ENCODE measurements at places on chromosomes 3 and 15.

DNA sequence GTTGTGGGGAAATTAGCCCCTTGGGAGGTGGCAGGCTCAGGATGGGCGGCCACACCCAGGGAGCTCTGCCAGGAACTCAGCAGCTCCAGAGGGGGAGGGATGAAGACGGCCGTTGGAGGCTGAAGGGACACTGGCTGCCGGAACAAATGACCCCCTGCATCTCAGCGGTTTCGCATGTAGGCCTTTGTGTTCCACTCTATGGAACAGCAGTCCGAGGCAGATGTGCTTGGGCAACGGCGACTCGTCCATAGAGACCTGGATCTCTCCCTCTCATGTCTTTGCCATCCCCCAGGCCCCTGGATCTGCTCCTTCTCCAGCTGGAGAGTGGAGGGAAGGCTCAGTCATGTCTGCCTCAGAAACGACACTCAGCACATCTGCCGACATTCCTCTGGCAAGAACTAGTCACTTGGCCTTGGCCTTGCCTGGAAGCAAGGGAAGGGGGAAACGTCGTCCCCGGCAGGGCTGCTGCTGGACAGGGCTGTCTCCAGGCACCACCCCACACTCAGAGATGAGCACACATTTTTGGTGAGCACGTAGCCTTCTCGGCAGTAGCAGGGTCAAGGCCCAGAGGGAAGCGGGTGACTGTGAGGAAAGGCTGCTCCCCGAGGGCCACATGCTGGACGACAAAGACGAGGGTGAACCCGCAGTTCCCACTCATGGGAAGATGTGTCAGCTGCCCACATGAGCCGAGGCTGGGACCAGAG, 83.8 kb downstream of the ASB7 start:
- DNase-seq, result no peak

GRCh38 chr3:52523386-52524257, 10.0 kb downstream of the NT5DC2 start:
- no peak for DNase-seq

DNA sequence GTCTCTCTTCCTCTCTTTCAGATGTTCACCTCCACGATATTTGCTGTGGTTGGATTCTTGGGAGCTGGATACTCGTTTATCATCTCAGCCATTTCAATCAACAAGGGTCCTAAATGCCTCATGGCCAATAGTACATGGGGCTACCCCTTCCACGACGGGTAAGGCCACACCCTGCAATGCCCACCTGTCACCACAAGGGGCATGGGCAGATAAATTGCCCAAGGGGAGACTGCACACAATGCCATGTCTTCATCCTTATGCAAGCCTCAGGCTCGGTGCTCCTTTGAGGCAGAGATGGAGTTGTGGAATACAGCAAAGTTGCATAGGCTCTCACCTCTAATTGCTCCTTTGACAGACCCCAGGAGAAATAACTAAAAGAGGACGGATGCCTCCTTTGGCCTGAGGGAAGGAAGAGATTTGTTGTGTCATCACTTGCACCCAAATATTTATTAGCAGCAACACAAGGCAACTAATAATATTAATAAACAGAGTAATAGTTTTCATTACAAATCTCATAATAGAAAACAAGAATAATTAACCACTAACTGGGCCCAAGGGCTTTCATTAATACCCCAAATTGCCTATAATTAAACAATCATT, 13.2 kb downstream of the TM4SF4 start:
- DNase-seq, result no peak

DNA sequence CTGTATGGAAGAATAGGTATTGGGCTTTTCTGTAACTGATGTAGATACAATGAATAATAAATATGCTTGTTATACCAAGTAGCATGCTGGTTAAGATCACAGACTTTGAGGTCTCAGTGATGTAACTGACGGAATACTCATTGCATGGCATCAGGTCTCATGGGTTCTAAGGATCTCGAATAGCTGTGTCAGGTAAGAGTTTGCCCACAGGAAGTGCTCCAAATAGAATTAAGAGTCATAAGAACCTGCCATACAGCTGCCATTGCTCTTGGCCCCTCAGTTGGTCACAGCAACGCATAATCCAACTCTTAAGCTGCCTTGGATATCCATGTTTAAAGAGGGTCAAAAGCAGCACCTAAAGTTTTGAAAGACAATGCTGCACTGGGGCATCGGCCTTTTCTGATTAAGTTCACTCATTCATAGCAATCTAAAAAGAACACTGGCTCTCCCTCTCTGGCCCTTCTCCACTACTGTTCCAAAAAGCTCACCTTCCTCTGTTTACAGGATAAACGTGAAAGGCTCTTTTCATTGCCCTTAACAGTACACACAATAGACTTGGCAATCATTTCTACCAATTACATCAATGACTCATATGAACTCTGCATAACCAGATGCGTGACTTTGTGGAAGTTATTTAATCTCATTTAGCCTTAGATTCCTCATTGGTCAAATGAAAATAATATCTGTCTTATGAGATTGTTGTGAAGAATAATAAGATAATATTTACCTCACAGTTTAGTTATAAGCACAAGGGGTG, 74.6 kb downstream of the ZBTB20 start:
- no peak for DNase-seq

GRCh38 chr15:44812029-44812517, 75.7 kb downstream of the TRIM69 start:
- no peak for DNase-seq

DNA sequence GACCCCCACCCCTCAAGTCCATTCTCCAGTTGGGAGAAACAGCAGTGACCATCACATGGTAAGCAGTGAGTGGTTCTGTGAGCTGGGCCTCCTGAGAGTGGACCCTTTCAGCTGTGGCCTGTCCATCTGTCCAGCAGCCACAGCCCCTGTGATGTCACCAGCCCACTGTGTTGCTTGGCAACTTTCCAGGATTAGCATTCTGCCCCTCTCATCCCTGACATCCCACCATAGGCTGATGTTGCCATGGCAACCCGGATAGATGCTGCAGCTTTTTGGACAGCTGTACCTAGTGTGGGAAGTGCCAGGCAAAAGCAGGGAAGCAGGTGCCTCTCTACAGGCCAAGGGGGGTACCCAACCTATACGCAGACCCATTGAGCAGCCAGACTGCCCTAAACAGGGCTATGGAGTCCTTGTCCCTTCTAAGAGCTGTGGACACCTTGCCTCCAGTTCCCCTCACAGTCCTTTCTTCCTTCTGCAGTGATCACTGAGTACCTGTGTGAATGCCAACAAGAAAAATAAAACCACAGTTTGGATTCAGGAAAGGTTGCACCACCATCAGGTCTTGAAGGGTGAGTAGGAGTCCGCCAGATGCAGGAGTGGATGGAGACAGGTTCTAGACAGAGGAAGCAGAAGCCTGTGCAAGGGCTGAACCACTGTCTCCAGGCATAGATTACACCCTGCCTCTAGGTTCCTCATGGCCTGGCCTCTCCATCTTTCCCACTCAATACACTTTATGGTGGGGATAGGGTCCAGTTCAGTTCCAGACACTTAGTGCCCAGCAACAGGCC, at the start of gene DNAH1:
Gene DNAH1, plus strand, starts transcription at position 343 of the 788 bp plus-strand sequence. CDS start 6,124 bp downstream, outside the sequence.
- DNase-seq, result no peak

GRCh38 chr15:41992151-41992802, 19.9 kb upstream of the EHD4 start:
- no peak for DNase-seq

DNA sequence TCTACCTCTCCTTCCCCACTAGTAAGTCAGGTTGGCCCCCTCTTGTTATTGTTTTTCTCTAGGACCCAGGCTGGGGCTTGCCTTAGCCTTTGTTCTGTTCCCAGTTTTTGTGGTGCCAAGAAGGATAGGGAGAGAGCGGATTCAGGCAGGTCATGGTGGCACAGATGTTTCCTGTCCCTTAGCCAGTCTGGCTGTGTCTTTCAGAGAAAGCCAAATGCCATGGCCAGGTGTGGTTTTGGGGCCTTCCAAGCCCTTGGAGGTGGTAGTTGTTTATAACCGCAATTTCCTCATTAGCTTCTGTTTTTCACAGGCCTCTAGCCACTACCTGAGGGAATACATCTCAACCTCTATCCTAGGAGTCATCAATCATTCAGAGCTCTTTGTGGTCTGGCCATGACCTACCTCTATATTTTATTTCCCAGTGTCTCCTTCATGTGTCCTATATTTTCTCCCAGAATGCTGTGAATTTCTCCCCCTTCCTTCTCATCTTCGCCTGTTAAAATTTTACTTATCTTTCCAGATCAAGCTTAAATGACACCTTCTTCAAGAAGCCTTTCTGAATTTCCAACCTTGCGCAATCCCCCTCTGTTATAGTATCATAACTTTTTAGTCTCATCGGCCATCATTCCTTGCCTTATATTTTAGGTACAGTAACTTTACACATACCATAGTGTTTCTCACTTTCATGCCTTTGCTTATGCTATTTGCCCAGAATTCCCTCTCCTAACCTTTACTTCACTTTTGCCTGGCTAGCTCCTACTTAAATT, 38.2 kb downstream of the TIMP4 start:
- no peak for DNase-seq

GRCh38 chr3:148307443-148307843, 390.3 kb upstream of the AGTR1 start:
- DNase-seq, result no peak

DNA sequence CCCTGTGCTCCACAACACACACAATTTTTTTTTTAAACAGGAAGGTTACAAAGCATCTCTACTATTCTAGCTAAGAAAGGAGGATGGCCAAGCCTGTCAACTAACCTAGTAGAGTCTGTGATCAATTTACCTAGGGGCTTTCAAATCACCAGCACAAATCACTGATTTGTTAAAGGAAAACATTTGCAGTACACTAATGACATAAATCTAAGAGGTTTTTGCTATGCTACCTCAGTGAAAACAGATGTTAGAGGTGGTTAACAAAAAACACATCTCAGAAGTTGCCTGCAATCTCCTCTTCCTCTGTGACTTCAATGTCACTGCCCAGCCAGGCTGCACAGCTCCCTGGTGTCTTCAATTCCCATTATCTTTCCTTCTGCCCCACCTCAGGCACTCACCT, 72.0 kb downstream of the RAD18 start:
- no peak for DNase-seq

GRCh38 chr3:30578479-30578878, 27.9 kb upstream of the TGFBR2 start:
- no peak for DNase-seq

DNA sequence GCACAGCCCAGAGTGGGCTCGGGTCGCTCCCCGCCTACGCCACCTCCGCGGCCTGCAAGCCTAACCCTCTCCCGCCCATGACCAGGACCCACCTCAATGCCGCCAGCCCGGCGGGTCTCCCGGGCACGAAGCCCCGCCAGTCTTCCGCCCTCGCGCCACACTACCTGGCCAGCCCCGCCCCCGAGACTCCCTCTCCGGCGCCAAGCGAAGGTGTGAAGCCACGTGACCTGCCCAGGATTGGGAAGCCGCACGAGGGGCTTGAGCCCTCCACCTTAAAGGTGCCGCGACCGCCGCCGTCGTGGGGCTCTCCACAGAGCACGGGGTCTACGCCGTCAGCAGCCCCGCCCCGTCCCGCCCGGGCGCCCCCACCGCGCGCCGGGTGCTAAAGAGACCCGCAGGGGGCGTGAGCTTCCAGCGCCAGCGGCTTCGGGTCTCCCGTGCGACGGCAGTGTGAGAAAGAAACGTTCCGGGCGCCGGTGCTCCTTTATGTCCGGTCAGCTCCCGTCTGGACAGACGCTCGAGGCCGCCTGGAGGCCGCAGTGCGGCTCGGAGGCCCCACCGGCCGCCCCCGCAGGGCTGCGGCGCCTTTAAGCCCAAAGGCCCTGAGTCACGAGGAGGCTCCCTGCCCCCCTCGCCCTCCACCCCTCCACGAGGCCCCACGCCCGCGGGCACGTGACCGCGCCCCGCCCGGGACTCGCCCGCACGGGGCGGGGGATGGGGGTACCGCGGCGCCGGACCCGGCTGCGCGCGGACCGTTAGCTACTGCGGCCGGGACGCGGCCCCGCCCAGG, at the start of gene CPEB1:
Gene CPEB1, minus strand, starts transcription at position 319 of the 790 bp plus-strand sequence. CDS start 18,904 bp downstream, outside the sequence.
- DNase-seq, result peak; percentile 31

DNA sequence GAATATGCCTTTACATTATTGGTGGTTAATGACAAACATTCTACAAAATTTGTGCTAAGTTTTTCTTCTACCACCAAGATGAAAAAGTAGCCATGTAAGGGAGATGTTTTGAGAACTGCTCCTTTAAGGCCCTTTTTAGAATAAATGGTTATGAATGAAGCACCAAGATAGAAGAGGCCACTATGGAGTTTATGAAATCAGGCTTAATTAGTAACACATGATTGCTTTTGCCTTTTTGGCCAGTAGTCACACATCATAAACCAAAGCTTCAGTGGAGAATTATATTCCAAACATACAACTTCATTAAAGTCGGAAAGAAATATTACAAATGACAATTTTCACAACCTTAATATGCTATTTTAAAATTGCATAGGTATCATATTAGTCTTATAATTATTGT, 331.7 kb downstream of the RBMS3 start:
- DNase-seq, result no peak

GRCh38 chr3:41569632-41570305, 370.5 kb downstream of the CTNNB1 start:
- no peak for DNase-seq

DNA sequence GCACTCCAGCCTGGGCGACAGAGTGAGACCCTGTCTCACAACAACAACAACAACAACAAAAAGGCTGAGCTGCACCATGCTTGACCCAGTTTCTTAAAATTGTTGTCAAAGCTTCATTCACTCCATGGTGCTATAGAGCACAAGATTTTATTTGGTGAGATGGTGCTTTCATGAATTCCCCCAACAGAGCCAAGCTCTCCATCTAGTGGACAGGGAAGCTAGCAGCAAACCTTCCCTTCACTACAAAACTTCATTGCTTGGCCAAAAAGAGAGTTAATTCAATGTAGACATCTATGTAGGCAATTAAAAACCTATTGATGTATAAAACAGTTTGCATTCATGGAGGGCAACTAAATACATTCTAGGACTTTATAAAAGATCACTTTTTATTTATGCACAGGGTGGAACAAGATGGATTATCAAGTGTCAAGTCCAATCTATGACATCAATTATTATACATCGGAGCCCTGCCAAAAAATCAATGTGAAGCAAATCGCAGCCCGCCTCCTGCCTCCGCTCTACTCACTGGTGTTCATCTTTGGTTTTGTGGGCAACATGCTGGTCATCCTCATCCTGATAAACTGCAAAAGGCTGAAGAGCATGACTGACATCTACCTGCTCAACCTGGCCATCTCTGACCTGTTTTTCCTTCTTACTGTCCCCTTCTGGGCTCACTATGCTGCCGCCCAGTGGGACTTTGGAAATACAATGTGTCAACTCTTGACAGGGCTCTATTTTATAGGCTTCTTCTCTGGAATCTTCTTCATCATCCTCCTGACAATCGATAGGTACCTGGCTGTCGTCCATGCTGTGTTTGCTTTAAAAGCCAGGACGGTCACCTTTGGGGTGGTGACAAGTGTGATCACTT, 2.0 kb downstream of the CCR5 start:
- DNase-seq, result peak; percentile 59

All from CD4-positive, alpha-beta T cell treated with Interleukin-17A for 1 hour (primary cell).